ENCODE measurements at places on chromosomes 11 and 22.
A peak's percentile ranks its signal among the peaks of the same experiment; 100 is the strongest.

GRCh38 chr11:125215976-125216375, 51.4 kb downstream of the PKNOX2 start:
- no peak for DNase-seq

- DNase-seq: no peak
These were observed 22.6 kb downstream of the PDGFB start for GRCh38 chr22:39221999-39222686.

GRCh38 chr11:116534270-116534975, 238.4 kb downstream of the BUD13 start:
- DNase-seq: no peak

DNA sequence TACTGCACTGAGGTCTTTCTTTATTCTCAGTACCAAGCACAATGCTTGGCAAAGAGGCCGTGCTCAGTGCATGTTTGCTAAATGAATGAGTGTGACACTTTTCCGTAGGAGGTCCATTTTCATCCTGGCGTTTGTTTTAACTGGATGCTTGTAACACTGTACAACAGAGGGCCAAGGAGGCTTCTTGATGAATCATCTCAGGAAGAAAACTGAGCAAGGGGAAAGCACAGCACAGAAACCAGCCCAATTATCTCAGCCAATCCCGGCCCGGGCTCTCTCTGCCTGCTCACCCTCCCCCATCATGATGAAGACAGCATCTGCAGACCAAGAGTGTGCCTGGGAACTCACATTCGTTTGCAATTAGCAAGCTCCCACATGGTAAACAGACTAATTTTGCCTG, 570.3 kb downstream of the OPCML start:
- DNase-seq: peak; percentile 39

- DNase-seq: no peak
These were observed 831.2 kb upstream of the CCDC90B start for GRCh38 chr11:84117394-84117793.

- DNase-seq: no peak
These were observed 192.4 kb downstream of the MAML2 start for GRCh38 chr11:96150609-96151008.

DNA sequence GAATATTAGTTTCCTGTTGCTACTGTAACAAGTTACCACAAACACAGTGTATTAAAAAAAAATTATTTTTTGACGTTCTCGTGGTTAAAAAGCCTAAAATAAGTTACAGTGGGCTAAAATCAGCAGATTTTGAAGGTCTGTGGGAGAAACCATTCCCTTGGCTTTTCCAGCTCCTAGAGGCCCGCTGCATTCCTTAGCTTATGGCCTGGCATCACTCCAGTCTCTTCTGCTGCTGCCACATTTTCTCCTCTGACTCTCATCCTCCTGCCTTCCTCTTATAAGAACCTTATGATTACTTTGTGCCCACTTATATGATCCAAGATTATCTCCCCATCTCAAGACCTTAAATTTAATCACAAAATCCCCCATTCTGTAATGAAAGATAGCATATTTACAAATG, 392.7 kb downstream of the GUCY1A2 start:
- DNase-seq: no peak

- no peak for DNase-seq
These were observed 559.1 kb downstream of the FAM181B start for GRCh38 chr11:82174610-82175009.

DNA sequence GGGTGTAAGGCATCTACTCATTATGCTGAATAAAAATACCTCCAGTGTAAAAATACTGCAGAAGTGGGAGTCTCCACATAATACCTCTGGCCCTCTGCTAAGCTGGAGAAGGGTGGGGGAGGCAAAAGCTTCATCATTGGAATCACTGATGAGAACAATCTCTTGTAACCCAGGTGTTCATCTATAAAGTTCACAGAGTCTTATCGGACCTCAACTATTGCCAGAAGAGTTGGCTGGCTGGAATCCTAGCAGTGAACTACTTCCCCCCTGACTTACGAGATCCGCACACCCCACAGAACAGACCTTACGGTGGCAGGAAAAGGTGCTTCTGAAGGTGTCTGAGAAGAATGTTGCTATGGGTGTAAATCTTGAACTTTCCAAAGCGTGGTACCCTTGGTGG, 2.5 kb downstream of the OR8D1 start:
- DNase-seq: no peak

DNA sequence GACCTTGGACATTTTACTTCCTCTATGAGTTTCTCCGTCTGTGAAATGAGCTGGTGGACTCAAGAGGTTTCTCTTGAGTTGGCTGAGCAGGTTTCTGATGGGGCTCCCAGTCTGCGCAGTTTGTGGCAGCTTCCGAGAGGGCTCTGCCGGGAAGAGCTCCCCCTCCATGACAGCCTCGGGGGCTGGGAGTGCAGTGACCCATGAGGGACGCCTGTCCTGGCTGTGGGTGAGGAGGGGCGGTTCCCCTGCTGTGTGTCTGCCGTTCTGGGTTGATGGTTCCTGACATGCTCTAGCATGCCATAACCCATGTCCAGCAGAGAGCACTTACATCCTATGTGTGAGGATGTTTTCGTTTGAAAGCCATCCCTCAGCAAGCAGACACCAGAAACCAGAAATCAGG, 14.8 kb downstream of the CSF2RB start:
- DNase-seq: no peak

DNA sequence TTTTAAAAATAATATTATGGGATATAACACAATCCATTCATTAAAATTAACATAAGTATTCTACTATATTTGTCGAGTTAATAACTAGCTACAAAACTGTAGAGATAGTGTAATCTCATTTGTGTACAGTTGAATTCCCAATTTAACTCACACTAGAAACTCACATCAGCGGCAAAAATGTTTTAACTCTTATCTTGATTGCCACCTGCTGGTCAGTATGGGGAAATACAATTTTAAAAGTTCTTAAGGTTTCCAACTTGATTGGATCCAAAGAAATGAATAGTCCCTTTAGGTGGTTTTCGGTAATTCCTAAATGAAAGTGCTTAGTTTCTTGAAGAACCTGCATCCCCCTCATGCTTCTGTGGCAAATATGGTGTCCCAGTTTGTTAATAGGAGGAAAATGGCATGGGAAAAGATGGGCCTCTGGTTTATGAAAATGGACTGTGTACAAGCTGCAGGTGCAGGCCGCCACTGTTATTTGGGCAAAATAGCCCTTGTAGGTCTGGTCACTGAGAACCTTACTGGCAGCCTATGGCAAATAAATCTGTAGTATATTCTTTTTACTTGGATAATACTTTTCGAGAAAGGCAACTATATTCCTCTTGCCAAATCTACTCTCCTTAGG, 33.7 kb upstream of the SLC17A6 start:
- no peak for DNase-seq

- no peak for DNase-seq
These were observed 74.8 kb upstream of the NECTIN1 start for GRCh38 chr11:119803726-119804294.

GRCh38 chr22:36713436-36713835, 9.9 kb upstream of the CACNG2 start:
- DNase-seq: no peak

DNA sequence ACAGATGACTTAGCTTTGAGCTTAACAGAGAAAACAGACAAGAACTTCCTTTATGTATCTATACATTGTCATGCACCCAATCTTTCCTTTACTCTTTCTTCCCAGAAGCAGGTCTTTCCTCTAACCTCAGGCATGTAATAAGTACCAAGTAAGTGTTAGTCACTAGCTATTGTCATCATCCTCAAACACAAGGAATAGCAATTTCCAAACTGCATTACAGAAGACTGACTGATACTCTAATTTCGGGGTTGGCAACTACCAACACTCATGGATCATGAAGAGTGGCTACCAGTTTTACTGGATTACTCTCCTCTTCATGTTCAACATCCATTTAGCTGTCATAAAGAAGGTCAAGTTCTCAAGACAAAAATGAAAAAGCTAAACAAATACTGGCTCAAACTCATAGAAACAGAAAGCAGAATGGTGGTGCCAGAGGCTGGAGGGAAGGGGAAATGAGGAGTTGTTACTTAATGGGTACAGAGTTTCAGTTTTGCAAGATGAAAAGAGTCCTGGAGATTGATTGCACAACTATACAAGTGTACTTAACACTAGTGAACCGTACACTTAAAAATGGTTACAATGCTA, 111.6 kb downstream of the SIK3 start:
- DNase-seq: peak; percentile 69

- DNase-seq: no peak
These were observed 90.9 kb downstream of the APIP start for GRCh38 chr11:34825315-34825669.

DNA sequence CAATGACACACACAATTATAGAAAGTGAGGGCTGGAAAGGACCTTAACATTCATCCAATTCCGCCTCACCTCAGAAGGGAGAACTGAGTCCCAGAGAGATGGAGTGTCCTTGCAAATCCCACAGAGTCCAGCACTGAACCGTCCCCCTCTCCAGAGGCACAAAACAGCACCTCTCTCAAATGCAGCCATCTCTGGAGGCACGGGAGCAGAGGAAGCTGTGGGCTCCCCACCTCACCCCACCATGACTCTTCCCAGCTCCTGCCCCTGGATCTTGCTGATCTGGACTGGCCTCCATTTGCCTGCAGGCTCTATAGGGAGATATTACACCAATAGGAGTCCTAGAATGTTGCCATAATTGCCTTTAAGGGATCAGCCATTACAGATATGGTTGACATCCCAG, 1.4 kb upstream of the DRD2 start:
- no peak for DNase-seq

GRCh38 chr22:23692598-23693291, 1.9 kb downstream of the RGL4 start:
- DNase-seq: no peak

GRCh38 chr11:70715166-70715951, 317.0 kb downstream of the CTTN start:
- no peak for DNase-seq

DNA sequence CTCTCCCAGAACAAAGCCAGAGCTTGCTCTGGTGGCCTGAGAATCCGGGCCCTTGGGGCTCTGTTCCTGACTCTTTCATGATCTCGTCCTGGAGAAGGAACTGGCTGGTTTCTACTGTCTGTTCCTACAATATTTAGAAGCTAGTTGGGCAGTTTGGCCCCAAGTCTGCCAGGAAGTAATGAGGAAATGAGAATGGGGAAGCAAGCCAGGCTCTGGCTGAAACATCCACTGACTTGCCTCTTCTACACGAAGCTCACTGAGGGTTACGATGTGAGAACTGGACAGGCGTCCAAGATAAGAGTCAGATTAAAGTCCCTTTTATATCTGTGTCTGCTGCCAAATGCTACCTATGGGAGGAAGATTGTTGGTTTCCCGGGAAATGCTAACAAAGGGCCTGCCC, 110.0 kb upstream of the KIRREL3 start:
- DNase-seq: no peak

GRCh38 chr11:120545813-120546212, 34.3 kb downstream of the GRIK4 start:
- DNase-seq: no peak

DNA sequence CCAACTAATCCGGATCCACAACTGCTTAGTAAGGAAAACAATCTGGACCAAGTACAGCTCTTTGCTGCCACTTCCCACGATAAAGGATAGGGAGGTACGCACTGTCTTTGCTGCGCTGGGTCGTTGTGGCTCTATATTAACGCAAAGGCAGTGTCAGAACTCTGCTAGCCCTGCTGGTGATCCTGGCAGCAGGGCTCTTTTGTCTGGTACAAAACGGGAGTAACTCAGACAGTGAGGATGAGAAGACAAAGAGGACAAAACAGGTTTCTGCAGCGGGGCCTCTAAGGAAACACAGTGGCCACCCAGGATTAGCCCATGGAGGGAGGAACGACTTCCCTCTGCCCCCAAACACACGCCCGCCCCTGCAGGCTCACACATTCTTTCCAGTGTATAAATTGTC, 26.1 kb downstream of the GAL start:
- DNase-seq: no peak

DNA sequence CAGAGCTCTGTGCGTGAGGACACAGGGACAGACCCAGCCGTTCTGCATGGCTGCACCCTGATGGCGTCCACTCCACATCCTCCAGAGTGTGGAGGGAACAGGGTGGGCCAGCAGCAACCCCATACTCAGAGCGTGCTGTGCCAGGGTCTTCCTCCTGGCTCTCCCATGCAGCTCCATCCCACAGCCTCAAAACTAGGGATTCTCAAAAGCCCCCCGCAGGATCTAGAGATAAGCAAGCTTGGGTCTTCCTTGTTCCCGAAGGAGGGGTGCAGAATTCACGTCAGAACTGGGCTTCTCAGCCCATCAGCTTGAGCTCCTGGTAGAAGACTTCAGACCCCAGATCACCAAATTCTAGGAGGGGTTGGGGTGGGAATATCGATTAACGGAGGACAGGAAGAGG, 858.8 kb downstream of the TBC1D22A start:
- DNase-seq: no peak

- DNase-seq: peak; percentile 75
These were observed 116.5 kb upstream of the NAV2 start for GRCh38 chr11:19595840-19596751.

DNA sequence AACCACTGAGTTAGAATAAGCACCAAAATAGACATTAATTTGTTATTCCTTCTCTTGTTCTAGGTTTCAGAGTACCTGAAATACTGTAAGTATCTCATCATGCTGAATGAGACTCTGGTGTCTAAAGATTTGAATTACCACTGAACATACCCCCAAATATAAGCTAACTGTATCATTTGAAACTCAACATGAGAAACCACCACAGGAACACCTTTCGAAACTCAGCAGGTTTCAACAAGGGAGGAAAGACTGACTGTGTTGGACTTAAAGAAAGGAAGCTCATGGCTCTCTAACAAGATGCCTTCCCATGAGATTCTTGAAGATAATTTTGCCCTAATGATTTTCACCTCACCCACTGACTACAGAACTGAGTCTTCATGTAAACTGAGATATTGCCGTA, 37.0 kb downstream of the PRCP start:
- no peak for DNase-seq

Measured in AG09309 (cell line).